Left lung (tissue), 14 donors: ENCODE measurements at places on chromosomes 12 and 14. TPM values are rescaled to one million over a fixed set of nuclear protein-coding genes. Genes with fewer than 3 reads are reported as not detected.

DNA sequence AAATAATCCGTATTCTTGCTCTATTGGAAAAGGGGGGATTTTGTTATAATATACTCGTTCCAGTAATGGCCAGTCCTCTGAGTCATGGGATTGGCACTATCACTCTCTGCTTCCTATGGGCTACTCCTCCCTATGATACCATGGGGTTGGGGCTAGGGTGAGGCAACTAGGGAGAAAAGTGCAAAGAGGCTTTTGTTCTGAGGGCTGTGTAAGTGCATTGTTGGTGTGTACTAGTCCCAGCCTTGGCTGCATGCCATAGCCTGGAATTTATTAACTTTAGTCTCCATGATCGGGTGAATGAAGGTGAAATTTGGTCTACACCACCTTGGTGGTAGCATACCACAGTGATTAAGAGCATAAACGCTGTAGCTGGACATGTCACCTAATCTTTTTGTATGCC is 247.6 kb downstream of the RPAP3 start:
- no peak for DNase-seq

The CCDC91 gene
- polyA plus RNA-seq, result 30.0 TPM

The GPR84 gene
- polyA plus RNA-seq, result 0.37 TPM

DNA sequence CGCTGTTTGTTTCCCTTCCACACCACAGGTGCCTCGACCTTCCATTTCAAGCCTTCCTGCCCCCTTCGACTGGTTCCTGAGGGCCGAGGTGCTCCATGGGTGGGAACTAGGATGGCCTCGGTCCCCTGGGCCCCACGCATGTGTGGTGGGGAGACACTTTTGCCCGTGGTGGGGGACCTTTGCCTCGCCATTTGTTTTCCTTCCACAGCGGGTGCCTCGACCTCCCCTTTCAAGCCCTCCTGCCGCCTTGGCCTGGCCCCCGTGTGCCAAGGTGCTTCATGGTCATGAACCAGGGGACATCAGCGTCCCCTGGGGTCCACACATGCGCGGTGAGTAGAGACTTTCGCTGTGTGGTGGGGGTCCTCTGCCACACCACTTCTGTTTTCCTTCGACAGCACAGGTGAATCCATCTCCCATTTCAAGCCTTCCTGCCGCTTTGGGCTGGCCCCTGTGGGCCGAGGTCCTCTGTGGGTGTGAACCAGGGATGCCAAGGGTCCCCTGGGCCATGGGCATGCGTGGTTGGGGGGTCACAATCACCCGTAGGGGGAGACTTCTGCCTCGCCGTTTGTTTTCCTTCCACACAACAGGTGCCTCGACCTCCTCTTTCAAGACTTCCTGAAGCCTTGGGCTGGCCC is 364.4 kb downstream of the ALG10 start:
- no peak for DNase-seq

The PTPRQ gene
- polyA plus RNA-seq, result 5.4 TPM

GRCh38 chr14:104171029-104171697 is 32.8 kb downstream of the KIF26A start:
- peak; percentile 57 for DNase-seq

GRCh38 chr14:69501423-69501838 is 16.9 kb downstream of the PLEKHD1 start:
- DNase-seq, result no peak

GRCh38 chr12:118064608-118065007 is 3.6 kb upstream of the WSB2 start:
- no peak for DNase-seq

The BRI3BP gene
- 6.7 TPM for polyA plus RNA-seq

GRCh38 chr12:107108995-107109508 is 15.7 kb upstream of the CRY1 start:
- DNase-seq, result no peak

The PTPN6 gene
- polyA plus RNA-seq, result 21.2 TPM

GRCh38 chr12:6970096-6970527 is 352 bp downstream of the PHB2 start:
- no peak for DNase-seq

The VRK1 gene
- 22.8 TPM for polyA plus RNA-seq

The GPR33 gene
- polyA plus RNA-seq, result not detected

The EPYC gene
- 0.13 TPM for polyA plus RNA-seq

- DNase-seq, result no peak
Measured at GRCh38 chr14:77843651-77844050, 43.7 kb downstream of the ADCK1 start.

The TMEM132D gene
- polyA plus RNA-seq, result 0.88 TPM

GRCh38 chr12:48356041-48356768 is 5.5 kb upstream of the ZNF641 start:
- DNase-seq, result no peak

The BEGAIN gene
- polyA plus RNA-seq, result 2.0 TPM

- DNase-seq, result no peak
Measured at GRCh38 chr14:42806909-42807315, 1200.2 kb downstream of the LRFN5 start.

- peak; percentile 16 for DNase-seq
Measured at GRCh38 chr12:80422550-80422949, 21.5 kb upstream of the PTPRQ start.

- no peak for DNase-seq
Measured at GRCh38 chr12:45681465-45681864, 48.0 kb upstream of the ARID2 start.

The ACSS3 gene
- polyA plus RNA-seq, result 29.8 TPM

- DNase-seq, result no peak
Measured at GRCh38 chr12:130242506-130242905, 80.2 kb downstream of the FZD10 start.

The KRT86 gene
- polyA plus RNA-seq, result 0.62 TPM

DNA sequence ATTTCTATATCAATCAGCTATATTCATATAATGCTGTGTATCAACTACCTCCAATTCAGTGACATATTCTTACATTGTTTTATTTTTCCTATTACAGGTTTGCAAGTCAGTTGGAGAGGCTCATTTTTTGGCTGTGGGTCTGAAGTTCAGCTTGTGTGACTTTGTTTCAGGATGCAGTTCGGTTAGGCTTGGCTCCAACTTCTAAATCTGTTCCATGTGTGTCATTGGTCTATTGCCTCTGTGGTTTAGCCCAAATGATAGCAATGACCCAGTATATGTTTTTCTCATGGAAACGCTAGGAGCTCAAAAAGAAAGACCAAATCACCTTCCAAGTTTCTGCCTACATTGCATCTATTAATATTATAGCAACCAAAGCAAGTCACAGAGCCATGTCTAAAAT is 848.6 kb upstream of the LRFN5 start:
- no peak for DNase-seq

The GALNT9 gene
- polyA plus RNA-seq, result 5.0 TPM

- DNase-seq, result no peak
Measured at GRCh38 chr14:104081951-104082464, 3.5 kb upstream of the ASPG start.

- no peak for DNase-seq
Measured at GRCh38 chr12:97560786-97561618, 98.4 kb downstream of the RMST start.

The TDRD9 gene
- 1.2 TPM for polyA plus RNA-seq

DNA sequence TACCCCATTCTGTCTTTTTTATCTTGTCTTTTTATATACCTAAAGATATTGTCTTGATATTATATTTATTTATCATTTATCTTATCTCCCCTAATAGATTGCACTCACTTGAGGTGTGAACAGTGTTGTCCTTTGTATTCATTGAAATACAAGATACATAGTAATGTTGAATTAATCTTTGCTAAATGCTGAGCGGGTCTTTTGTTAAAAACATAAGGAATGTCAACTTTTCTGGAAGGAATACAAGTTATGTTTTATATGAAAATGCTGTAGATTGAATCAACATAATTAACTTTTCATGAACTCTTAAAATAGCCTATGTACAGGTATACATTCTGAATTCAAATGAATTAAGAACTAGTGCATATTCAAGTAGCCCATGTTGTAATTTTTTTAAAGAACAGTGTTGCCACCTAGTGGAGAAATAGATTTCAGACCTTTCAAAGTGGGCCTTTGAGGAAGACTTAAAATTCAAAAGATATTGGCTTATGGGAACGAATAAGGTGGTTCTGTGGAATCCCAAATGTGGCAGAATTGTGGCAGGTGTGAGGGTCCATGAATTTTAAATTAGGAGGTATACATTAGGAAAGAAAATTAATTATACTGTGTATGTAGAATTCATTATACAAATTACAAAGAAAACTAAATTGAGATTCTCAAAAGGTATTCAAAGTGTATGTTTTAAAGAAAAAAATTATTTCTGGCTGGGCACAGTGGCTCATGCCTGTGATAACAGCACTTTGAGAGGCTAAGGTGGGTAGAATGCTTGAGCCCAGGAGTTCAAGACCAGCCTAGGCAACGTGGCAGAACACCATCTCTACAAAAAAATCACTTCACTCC is 19.1 kb downstream of the BBOF1 start:
- peak; percentile 32 for DNase-seq

DNA sequence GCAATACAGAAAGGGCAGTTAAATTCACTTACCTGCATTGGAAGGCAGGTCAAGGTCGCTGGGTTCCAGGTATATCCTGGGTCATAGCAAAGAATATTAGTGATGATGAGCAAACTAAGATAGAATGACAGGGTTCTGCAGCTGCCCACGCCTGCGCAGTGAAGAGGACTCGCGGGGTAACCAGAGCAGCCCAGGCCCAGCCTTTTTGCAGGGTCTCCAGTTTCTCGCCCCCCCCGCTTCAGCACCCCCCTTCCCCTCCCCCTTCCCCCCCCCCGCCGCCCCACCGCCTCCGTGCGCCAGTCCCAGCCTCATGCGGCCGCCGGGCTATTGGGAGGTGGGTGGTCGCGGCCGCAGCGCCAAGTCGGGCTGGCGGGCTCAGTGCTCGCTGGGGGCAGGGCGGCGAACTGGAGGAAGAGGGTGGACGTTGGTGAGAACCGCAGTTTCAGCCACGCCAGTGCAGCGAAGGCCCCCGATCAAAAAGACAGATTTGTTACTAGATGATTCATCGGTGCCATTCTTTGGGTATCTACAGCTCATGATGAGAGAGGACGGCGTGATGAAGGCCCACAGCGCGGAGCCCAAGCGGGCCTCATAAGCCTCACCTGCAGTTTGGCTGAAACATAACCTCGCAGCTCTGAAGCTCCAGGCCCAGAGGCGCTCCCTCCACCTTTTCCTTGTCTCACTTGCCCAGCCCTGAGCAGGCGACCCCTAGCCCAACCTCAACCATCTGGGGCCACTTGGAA is 20.2 kb downstream of the SLC2A3 start:
- DNase-seq, result no peak

The LRTM2 gene
- not detected for polyA plus RNA-seq

DNA sequence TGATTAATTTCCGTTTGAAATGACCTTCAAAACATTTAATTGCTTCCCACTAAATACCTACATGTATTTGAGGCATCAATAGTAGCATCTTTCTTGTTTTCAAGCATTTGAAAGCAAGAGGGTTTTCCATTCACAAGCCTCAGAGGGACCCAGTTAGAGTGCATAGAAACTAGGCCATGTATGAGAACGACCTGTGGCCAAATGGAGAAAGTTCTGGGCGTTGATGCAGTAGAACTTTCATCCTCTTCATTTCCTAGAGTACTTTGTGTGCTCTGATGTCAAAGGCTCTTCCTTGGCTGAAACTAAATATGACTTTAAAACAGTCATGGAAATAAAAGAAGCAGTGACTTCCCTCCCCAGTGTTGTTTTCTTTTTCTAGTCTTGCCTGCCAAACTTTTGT is 944 bp upstream of the DHRS7 start:
- DNase-seq, result no peak

- no peak for DNase-seq
Measured at GRCh38 chr14:89787525-89787924, 167.0 kb downstream of the EFCAB11 start.

The DHRS7 gene
- polyA plus RNA-seq, result 53.9 TPM

The PTCSC3 gene
- polyA plus RNA-seq, result 2.6 TPM

The CCDC63 gene
- polyA plus RNA-seq, result not detected

DNA sequence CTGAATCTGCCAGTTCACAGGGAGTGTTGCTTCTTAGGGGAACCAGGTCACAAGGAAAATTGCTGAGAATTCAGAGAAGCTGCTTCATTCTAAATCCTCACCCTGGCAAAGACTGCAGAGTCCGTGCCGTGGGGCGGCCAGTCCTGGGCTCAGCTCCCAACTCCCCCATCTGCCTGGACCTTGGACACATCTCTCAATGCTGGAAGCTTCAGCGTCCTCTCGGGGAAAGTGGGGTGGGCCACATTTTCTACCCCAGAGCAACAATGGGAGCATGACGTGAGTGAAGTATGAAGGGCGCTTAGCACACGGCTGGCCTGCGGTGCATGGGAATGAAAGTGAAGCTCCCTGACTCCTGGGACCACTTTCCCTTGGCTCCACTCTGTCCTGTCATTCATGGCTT is 31.2 kb downstream of the HVCN1 start:
- no peak for DNase-seq

DNA sequence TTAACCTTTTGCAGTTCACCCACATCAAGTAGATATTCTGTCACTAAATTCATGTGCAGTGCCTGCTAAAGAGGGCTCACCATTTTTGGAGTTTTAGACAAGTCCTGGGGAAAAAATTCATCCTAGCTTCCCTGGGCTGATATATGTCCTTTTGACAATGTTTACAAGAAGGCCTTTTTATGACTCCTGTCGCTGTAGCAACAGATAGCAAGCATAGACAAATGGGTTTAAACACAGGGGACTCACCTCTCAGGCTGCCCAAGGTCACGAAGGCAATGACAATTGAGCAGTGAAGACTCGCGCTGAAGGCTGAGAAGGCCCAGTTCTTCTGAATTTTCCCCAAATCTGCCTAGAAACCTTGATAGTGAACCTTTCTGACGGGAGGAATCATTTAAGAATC is 150.7 kb upstream of the CPM start:
- no peak for DNase-seq

The TSPAN19 gene
- 1.3 TPM for polyA plus RNA-seq

DNA sequence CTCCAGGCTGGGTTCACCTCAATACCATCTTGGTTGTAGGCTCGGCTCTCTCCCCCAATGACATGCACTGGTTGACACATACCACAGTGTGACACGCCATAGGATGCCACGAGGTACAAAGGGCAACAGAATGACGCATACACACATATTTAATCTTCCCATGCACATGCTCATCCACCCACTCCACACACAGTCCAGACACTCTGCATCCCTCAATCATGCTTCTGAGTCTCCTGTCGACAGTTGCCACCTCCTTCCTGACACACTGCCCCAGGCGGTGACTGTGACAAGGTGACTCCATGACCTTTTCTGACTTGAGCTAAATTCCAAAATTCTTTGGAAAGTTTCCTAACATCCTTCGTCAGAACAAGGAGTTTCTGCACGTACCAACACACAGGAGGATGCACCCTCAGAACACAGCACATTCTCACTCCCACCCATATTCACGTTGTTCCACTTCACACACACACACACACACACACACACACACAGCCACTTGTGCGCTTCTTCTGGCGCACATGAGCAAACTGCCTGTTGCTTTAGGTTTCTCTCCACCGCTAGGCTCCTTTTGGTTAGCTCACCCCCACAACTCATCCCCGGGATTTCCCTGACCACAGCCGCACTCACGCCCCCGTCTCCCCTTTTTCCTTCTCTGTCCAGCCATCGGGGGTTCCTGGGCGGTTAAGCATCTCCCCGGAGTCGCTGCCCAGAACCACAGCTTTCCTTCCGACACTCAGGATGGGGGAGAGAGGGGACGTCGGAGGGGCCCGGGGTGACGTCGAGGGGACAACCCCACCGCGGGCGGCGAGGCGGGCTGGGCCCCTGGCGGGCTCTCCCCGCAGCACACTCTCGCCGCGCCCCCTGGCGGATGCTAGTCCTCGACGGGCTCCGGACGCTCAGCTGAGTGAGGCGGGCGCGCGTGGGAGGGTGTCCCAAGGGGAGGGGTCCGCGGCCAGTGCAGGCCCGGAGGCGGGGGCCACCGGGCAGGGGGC is 536 bp upstream of the WNT1 start:
- DNase-seq, result peak; percentile 95

The SCFD1 gene
- polyA plus RNA-seq, result 90.2 TPM

The EMC9 gene
- 22.3 TPM for polyA plus RNA-seq

- no peak for DNase-seq
Measured at GRCh38 chr12:56951582-56952339, 5.6 kb downstream of the RDH16 start.
